Activated naive CD4-positive, alpha-beta T cell treated with anti-CD3 and anti-CD28 coated beads, Interleukin-2, amount 50 U/mL, for 72 hours (primary cell): ENCODE measurements at places on chromosomes 7 and 10. TPM values are rescaled to one million over a fixed set of nuclear protein-coding genes. Genes with fewer than 3 reads are reported as not detected.
A peak's percentile ranks its signal among the peaks of the same experiment; 100 is the strongest.

DNA sequence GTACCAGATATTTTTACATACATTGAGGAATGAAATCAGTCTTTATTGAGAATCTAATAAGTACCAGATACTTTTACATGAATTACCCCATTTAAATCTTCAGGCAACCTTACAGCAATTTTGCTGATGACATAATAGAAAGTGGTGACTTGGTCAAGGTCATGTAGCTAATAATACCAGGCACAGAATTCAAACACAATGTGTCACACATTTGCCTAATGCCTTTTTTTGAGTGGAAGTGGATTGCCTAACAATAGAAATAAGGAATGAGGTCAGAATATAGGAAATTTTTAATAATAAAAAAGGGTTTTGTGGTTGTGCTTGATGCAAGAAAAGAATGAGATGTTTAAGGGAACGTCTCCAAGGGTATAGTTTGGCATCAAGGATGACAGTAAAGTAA lies 466.6 kb upstream of the IGFBP3 start:
- DNase-seq = no peak

DNA sequence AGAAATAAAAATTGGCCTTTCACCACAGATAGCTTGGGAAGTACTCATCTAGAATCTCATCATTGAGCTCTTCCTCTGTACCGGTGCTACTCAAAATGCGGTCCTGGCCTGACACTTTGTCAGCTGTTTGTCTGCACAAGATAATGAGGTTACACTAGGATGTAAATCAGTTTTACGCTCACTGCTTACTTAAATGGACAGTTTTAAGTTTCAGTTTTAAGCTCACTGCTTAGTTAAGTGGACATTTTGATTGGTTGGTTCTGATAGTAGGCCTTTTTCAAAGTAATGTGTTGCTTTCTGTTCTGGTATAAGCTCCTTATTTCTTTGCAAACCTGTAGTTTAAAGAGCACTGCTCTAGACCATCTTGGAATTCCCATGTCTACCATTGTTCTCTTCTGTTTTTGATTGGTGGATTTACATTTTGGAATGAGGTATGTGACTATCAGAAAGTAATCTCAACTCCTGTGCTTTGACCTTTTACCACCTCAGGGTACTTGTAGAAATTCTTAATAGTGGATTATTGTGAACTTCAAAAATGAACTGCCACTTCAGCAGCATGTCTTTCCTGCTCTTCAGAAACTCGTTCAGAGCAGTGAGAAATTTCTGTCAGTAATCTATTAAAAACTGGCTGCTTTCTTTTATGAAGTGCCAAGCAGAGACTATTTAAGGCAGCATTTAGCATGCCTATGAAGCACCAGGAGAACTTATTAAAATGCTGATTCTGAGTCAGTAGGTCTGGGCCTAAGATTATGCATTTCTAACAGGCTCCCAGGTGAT lies 55.0 kb downstream of the C1GALT1 start:
- no peak for DNase-seq

DNA sequence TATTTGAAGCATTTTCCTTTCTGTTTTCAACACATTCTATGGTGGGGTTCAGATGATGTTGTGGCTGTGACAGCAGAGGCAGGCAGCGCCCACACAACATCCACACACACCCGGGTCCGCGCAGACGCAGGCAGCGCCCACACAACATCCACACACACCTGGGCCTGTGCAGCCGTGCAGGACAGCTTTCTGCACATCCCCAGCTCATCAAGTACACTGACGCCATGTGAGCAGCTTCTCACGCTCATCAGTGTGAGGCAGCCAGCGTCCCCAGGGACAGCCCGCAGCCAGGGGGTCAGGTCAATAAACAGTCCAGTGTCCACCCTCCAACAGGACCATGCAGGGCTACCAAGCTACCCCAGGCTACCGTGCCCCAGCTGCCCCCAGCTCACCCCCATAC lies 272.8 kb upstream of the TCERG1L start:
- DNase-seq = no peak

DNA sequence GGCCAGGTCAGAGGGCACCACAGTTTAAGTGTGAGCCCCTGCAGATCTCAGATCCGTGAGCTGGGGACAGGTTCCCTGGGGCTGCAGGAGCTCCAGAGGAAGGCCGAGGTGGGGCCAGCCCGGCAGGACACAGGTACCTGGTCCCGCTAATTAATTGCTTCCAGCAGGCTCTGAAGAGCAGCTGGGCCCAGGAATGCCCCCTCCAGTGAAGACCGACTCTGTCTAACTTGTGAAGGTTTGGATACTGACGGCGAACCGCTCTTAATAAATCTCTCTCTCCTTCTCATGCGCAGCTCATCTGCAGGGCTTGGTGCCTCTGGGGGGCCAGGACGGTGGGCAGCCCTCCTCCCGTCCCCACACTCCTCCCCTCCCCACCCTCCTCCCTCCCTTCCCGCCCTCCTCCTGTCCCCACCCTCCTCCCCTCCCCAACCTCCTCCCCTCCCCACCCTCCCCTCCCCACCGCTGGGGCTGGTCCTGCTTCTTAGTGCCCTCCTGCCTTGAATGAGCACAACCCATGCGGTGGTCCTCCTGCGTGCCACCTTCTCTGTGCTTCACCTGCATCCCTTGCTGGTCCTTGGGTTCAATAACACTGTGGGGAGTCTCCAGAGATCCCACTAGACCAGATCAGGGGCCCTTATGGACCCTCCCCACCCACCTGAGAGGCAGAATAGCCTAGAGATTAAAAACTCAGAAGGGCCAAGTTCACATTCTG lies 38.3 kb downstream of the PDGFA start:
- DNase-seq = no peak

GRCh38 chr10:99531696-99532593 lies 797 bp upstream of the NKX2-3 start:
- no peak for DNase-seq

DNA sequence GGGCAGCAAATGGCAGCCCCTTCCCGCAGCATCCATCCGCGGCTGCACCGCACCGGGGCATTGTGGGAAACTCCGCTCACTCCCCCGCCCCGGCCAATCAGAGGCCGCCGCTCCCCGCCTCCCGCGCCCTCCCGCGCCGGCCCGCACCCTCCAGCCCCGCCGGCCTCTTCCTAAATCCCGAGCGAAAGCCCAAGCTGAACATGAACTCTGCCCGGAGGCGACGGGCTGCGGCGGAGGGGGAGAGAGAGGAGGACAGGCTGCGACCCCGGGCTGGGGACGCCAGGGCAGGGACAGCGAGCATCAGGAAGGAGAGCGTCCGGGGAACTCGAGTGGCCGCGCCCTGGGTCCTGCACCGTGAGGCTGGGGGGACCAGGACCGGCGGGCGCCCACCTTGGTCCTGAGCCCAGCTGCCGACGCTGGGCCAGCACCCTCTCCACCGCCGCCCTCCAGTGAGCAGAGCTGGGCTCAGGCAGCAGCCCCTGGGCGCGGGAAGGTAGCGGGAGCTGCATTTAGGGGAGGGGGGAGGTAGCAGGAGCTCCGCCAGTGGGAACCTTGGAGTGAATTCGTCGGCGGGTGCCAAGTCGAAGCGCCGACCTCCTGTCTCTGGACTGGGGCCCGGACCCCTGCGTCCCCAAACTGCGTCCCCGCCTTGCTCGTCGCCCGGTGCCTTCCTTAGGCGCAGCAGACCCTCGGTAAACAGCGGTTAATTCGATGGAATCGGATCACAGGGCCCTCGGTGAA lies at the start of gene DGKI:
DGKI (minus strand) TSS at position 148 of the 741 bp plus-strand sequence.
- peak; percentile 25 for DNase-seq

DNA sequence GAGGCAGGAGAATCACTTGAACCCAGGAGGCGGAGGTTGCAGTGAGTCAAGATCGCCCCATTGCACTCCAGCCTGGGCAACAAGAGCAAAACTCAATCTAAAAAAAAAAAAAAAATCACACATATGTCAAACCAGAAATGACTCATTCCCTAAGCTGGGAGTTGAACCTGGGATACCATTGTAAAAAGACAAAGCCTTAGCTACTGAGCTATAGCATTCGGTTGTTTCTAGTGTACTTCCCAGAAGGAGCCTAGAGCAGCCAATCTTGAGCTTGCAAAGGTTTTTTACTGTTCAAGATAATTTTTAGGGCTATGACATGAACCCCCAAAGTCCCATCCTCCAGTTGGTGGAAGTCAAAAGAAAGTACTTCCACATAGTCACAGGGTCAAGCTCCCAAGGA lies 87.9 kb downstream of the ZNF467 start:
- no peak for DNase-seq

GRCh38 chr10:61385231-61386001 lies 67.8 kb downstream of the TMEM26 start:
- DNase-seq = no peak

- DNase-seq = no peak
Measured at GRCh38 chr7:74428023-74428422, 25.7 kb upstream of the GTF2IRD1 start.

- no peak for DNase-seq
Measured at GRCh38 chr7:5234852-5235831, 45.1 kb downstream of the WIPI2 start.

- DNase-seq = no peak
Measured at GRCh38 chr7:101412976-101413375, 50.3 kb downstream of the COL26A1 start.

DNA sequence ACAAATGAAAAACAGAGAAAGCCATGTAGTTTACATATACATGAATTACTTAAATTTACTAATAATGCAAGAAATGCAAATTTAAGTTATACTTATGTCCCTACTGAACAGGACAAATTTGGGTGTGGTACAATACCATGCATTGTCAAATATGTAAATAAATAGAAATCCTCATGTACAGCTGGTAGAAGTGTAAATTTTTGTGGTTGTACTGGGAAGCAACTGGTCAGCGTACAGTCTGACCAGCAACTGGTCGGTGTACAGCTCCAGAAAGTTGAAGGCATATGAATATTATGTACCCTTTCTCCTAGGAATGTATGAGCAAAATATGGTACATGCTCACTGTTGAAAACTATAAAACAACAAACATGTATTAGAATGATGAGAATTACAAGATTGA lies 93.9 kb upstream of the TMEM106B start:
- DNase-seq = no peak

DNA sequence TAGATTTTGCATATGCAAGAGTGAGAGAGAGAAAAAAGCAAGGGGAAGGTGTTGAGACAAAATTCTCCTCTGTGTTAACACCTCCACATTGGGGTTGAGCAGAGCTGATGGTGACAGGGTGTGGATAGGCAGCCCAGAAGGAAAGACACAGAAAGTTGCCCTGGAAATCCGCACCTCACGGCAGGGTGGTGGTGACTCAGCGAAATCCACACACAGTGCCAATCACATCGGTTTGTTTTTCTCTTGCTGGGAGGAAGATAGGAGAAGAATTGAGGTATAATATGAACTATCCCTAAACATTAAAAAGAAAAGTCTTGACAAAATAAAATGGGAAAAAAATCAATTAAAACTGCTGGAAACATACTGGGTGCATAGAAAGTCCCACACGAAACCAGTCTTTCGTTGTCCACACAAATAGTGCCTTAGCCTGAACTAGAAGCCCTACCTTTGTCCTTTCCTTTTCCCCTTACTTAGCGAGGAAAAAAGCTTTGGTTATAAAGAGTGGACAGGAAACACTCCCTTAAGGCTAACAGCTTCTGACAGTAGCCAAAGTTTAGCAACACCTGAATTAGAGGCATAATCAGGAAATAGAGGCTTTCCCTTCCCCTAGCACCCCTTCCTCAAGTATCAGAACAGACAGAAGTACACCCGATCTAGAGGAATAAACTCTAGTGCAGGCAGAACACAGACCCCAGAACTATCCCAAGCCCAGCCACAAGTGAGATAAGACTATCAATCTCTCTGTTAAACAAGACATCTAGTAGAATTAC lies 39.2 kb upstream of the DNAJC1 start:
- DNase-seq = no peak

GRCh38 chr7:55018361-55019190 lies at the start of gene EGFR:
EGFR (plus strand) TSS chr7:55019017; CDS start chr7:55019278, 261 bp downstream.
- DNase-seq = no peak

- no peak for DNase-seq
Measured at GRCh38 chr10:74008212-74008731, 10.4 kb downstream of the VCL start.

DNA sequence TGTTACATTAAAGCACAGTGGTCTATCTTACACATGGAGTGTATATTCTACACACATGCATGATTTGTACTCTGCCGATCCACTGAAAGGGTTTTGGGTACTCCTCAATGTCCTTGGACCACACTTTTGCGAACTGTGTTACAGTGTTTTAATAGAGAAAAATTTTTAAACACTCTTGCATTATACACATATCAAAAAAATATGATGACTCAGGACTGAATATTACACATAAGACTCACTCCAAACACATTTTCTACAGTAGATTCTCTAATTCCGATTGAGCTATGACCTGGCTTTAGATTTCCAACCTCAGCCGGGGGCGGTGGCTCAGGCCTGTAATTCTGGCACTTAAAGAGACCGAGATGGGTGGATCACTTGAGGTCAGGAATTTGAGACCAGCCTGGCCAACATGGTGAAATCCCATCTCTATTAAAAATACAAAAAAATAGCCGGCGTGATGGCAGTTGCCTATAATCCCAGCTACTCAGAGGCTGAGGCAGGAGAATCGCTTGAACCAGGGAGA lies 222.4 kb downstream of the CACNA2D1 start:
- no peak for DNase-seq

DNA sequence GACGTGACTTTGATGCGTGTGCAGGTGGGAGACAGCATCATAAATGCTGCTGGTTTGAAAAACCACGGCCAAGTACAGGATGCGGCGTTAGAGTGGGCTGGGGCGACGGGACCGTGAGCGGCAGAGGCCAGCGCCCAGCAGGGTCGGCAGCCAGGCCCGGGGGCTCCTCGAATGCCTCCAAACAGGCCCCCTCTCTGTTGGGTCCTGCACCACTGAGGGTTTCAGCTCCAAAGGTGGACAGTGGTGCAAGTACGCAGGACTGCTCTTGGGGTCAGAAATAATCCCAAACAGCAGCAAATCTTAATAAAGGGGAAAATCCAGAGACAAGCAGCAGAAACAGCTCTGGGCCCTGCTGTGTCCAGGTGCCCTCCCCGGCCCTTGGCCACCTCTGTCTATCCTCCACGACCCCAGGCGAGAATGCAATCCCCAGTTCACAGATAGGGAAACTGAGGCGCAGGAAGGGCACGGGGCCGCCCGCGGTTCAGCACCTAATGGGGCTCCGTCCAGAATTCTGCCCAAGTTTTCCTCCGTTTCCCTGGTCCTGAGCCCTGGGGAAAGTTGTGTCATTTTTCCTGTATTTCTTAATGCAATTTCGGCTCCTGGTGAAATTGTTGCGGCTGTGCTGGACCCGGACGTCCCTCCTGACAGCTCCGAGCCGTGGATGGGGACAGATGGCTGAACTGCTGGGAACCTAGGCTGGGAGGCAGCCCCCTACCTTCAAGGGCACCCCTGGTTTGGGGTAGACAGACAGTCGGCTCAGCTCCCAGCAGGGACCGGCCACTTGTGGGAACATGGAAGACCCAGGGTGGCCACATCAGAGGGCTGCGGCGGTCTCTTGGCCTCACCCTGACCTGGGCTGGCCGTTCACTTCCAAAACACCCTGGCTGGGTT lies 97.4 kb downstream of the FOXL3 start:
- no peak for DNase-seq

SEC61G gene
- 161 TPM for total RNA-seq

NME8 gene
- not detected for total RNA-seq

INMT gene
- total RNA-seq = 0.33 TPM

CDC14C gene
- total RNA-seq = not detected

TMEM196 gene
- total RNA-seq = not detected

TAS2R60 gene
- not detected for total RNA-seq

EGFR gene
- not detected for total RNA-seq

RPP30 gene
- 126 TPM for total RNA-seq

TRPV5 gene
- not detected for total RNA-seq

UCN3 gene
- not detected for total RNA-seq

POM121C gene
- 54.1 TPM for total RNA-seq
